Natural killer cell (primary cell): ENCODE measurements at places on chromosomes 2 and 18. TPM values are rescaled to one million over a fixed set of nuclear protein-coding genes. Genes with fewer than 3 reads are reported as not detected.

DNA sequence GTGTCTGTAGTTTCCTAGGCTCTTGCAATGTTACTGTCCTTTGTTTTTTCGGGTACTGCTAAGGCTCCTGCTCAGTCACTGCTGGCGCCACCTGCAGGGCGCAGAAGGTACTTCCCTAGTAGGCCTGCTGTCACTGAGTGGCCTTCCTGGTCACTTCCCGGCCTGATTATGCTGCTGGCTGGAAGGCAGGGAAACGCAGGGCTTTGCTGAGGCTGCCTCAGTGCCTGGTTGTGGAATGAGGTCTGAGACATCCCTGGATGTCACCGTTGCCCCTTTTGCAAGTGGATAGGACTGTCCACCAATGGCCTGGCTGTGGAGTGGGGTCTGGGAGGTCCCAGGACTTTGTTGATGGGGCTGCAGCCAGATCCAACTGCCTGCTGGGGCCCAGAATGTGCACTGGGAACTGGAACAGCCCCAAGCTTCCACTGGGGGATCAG is 13.1 kb downstream of the DAW1 start:
- no peaks in the 10 kb centered on the region for H3K4me1 ChIP-seq
- no peaks in the 10 kb centered on the region for H3K36me3 ChIP-seq
- H3K27ac ChIP-seq, result no peak overlapping the region

DNA sequence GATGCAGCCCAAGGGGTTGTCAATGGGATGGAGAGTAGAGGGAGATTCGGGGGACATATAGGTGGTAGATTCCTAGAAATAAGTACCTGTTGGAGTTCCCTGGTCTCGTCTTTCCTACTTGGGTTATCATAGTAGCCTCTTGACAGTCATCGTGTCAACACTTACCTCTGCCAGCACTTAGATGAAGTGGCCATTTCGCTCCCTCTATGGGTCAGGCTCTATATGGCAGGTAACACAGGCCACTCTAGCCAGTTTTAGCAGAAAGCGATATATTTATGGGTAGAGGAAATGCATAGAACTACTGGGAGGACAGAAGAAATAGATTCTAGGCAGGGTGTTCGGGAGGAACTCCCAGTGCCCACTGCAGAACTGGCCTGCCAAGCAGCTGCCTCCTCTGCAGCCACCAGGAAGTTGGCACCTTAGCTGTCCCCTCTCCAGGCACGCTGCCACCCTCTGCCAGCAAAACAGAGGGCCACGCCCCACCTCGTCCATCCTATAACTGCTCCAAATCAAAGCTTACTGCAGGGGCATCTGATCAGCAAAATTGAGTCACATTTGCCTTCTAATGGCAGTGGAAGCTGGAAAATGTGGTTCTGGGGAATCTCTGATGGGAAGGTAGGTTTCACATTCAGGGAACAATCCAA is 181.3 kb downstream of the INSIG2 start:
- no peaks in the 10 kb centered on the region for H3K27me3 ChIP-seq
- no peaks in the 10 kb centered on the region for H3K4me1 ChIP-seq
- no peak for DNase-seq
- no peak overlapping the region for H3K27ac ChIP-seq
- no peaks in the 10 kb centered on the region for H3K36me3 ChIP-seq

- DNase-seq, result no peak
- no peaks in the 10 kb centered on the region for H3K27me3 ChIP-seq
- no peaks in the 10 kb centered on the region for H3K4me1 ChIP-seq
Observed at GRCh38 chr2:44553456-44553855, 191.7 kb downstream of the CAMKMT start.

The GAL3ST2 gene
- total RNA-seq, result not detected

- no peaks in the 10 kb centered on the region for H3K27me3 ChIP-seq
- peaks cover 7% of the 10 kb centered on the region for H3K4me1 ChIP-seq
- no peak overlapping the region for H3K27ac ChIP-seq
Observed at GRCh38 chr2:217938036-217938435, 64.8 kb downstream of the TNS1 start.

GRCh38 chr2:98127229-98127989 is 40.4 kb downstream of the VWA3B start:
- H3K27me3 ChIP-seq, result peaks cover 3% of the 10 kb centered on the region
- no peaks in the 10 kb centered on the region for H3K36me3 ChIP-seq
- H3K4me1 ChIP-seq, result peaks cover 8% of the 10 kb centered on the region
- H3K4me3 ChIP-seq, result no peak overlapping the region
- no peak overlapping the region for H3K27ac ChIP-seq

The ALK gene
- total RNA-seq, result not detected

DNA sequence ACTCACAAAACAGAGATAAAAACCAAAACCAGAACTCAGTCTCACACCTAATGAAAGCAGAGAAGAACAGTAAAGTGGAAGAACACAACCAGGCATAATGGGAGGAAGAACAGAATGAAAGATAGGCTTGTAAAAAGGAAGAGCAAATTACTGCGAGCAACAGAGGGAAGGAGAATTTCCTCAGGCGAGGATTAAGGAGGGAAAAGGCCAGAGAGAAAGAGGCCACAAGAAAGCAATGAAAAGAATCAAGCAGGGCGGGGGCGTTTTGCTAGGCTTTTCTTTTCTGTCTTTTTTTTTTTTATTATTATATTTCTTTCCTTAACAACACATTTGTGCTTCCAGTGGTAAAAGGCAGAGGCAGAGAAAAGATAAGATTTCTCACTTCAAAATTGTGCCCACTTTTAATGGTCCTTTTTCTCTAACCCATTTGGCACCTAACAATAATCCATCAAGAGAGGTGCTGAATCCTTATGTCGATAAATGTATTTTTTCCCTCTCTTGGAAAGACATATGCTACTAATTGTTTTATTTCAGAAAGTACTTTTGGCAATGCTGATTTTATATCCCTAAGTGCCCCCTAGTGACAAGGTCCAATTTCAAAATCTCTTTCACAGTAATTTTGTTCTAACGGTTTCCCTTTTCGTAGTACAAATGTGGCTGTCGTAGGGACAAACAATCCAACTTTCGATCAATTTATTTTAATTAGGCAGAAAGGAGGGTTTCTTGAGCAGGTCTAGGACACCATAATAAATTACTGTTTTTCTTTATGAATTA is 138.7 kb upstream of the AQP4 start:
- no peaks in the 10 kb centered on the region for H3K4me1 ChIP-seq
- no peaks in the 10 kb centered on the region for H3K27me3 ChIP-seq
- no peaks in the 10 kb centered on the region for H3K36me3 ChIP-seq
- DNase-seq, result no peak
- no peak overlapping the region for H3K27ac ChIP-seq

The ZBTB7C gene
- 0.07 TPM for total RNA-seq

DNA sequence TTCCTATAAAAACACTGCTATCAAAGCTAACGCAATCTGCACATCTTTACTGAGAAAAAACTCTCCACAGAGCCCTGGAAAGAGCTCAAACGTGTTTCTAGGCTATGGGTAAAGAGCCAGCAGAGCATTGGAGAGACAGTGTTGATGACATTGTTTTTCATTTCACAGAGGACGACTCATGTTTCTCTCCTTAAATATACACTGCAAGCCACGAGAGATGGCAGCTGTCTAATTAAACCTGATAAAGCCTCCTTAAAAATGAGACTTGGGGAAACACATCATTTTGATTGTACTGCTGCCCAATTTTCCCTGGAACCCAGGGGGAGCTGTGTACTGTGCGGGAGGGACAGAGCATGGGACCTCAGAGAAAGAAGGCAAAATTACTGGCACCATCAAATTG is 294.3 kb upstream of the SETBP1 start:
- no peaks in the 10 kb centered on the region for H3K36me3 ChIP-seq
- no peaks in the 10 kb centered on the region for H3K27me3 ChIP-seq
- no peak overlapping the region for H3K27ac ChIP-seq
- no peak overlapping the region for H3K4me3 ChIP-seq
- no peaks in the 10 kb centered on the region for H3K4me1 ChIP-seq
- DNase-seq, result no peak

The AOX1 gene
- not detected for total RNA-seq

DNA sequence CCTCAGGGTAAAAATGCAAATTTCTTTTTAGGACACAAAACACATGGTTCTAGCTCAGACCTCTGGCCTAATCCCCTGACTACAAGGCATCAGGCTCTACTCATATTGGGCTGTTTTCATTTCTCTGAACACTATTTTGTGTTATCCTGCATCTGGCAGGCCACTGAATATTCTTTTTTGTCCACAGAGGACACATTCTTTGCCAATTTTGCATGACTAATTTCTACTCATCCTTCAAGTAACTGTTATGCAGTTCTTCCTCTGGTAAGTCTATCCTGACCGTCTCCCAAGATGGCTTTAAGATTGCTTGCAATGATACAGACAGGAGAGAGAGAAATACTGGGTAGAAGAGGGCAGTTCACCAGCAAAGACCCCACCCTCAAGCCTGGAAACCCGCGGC is 107.6 kb upstream of the RGPD4 start:
- H3K4me1 ChIP-seq, result no peaks in the 10 kb centered on the region
- no peak overlapping the region for H3K27ac ChIP-seq
- no peaks in the 10 kb centered on the region for H3K27me3 ChIP-seq
- no peak overlapping the region for H3K4me3 ChIP-seq
- DNase-seq, result no peak
- H3K36me3 ChIP-seq, result no peaks in the 10 kb centered on the region

The SLC23A3 gene
- total RNA-seq, result 1.1 TPM

DNA sequence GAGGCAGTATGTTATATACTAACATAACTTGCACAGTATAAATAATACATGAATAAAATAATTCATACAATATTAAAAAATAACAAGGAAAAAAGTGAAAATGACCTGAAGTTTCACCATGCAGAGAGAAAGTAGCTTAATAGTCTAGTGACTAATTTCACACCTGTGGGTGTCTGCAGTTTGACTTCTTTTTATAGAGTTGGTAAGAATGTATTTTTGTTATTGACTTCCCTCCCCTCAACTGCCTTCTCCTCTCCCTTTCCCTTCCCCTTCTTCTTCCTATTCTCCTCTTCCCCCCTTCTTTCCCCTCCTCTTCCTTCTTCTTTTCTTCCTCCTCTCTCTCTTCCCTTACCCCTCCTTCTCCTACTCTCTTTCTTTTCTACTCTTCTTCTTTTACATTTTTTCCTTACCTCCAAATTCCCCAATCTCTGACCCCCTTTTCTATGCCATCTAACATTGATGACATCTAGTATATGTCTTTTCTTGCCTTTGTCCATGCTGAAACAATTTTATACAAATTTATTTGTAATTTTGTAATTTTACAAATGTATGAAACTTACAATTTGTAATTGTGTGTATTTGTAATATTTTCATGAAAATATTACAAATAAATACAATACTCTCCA is 3.1 kb downstream of the DNAH6 start:
- H3K27ac ChIP-seq, result no peak overlapping the region
- no peak overlapping the region for H3K4me3 ChIP-seq
- peaks cover 10% of the 10 kb centered on the region for H3K4me1 ChIP-seq
- H3K27me3 ChIP-seq, result peaks cover 3% of the 10 kb centered on the region

DNA sequence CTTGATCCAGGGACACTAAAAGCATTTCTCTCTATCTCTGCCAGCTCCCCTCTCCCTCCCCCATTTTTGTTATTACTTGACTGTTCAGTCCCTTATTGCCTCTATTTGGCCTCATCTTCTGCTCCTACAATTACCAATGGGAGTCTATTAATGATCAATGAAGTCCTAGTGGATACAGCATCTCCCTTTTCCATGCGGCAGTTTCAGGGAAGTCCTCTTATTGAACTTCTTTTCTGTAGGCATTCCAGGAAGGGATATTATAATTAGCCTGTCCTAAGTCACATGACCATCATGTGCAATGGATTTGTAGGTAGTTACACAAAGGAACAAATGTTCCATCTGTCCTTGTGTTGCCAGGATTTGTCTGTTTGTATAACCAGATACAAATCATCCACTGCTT is 495.1 kb upstream of the CNTNAP5 start:
- DNase-seq, result no peak
- H3K36me3 ChIP-seq, result no peaks in the 10 kb centered on the region
- H3K4me3 ChIP-seq, result no peak overlapping the region
- H3K27ac ChIP-seq, result no peak overlapping the region

GRCh38 chr2:151198645-151199044 is 63.0 kb downstream of the RBM43 start:
- no peak overlapping the region for H3K4me3 ChIP-seq
- H3K27ac ChIP-seq, result no peak overlapping the region
- H3K4me1 ChIP-seq, result no peaks in the 10 kb centered on the region
- H3K36me3 ChIP-seq, result no peaks in the 10 kb centered on the region
- no peaks in the 10 kb centered on the region for H3K27me3 ChIP-seq

The NTSR2 gene
- not detected for total RNA-seq

DNA sequence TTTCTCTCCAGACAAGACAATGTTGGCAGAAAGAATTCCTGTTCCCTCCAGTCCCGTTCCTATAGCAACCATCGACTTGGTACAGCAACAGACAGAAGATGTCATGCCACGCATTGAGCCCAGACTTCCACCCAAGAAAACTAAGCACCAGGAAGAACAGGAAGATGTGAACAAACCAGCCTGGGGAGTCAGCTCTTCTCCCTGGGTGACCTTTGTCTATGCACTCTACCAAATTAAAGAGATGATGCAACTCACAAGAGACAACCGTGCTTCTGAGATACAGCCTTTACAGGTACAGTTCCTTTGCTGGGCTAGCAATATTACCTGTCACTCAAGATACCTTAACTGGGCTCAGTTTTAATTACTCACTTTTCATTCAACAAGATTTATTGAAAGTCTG is 37.1 kb downstream of the NEMP2 start:
- H3K27ac ChIP-seq, result no peak overlapping the region
- H3K4me1 ChIP-seq, result no peaks in the 10 kb centered on the region
- peaks cover 50% of the 10 kb centered on the region for H3K36me3 ChIP-seq
- no peak overlapping the region for H3K4me3 ChIP-seq
- no peak for DNase-seq
- H3K27me3 ChIP-seq, result no peaks in the 10 kb centered on the region

DNA sequence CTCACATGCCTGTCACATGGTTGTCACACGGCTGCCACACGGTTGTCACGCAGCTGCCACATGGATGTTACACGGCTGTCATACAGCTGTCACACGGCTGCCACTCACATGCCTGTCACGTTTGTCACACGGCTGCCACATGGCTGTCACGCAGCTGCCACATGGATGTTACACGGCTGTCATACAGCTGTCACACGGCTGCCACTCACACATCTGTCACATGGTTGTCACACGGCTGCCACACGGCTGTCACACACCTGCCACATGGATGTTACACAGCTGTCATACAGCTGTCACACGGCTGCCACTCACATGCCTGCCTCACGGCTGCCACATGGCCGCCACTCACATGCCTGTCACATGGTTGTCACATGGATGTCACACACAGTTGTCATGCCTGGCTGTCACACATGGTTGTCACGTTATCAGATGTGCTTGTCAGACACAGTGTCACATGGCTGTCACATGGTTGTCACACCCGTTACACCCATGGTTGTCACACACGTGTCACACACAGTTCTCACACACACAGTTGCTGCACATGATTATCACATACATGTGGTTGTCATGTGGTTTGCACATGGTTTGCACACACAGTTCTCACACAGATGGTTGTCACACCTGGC is 19.4 kb downstream of the KCNG2 start:
- H3K36me3 ChIP-seq, result no peaks in the 10 kb centered on the region
- no peak for DNase-seq
- peaks cover 22% of the 10 kb centered on the region for H3K4me1 ChIP-seq
- H3K4me3 ChIP-seq, result no peak overlapping the region
